ENCODE measurements at places on chromosomes 1 and 21.

GRCh38 chr1:95407131-95407885 is 173.3 kb downstream of the RWDD3 start:
- no peak for DNase-seq

GRCh38 chr1:99728494-99729235 is 37.8 kb downstream of the FRRS1 start:
- no peak for DNase-seq

GRCh38 chr21:27636656-27637055 is 669.8 kb upstream of the ADAMTS5 start:
- no peak for DNase-seq

- peak; percentile 62 for DNase-seq
These were observed 55.5 kb downstream of the FOXO6 start for GRCh38 chr1:41416552-41417334.

DNA sequence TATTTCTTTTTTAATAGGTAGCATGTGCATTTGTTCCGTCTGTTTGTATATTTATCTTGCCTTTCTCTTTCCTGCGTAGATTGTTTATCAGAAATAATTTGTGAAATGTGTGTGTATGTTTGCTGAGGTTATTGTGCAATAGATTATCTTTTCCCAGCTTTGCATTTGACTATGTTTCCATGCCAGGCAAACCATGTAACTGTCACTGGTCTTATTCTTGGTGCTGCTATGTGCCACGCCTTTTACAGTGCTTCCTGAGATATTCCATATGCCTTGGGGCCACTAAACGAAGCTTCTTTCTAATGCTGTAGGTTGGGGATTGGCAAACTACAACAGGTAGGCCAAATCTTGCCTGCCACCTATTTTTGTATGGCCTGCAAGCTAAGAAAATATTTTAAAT is 598.8 kb downstream of the PLPP3 start:
- DNase-seq, result no peak

DNA sequence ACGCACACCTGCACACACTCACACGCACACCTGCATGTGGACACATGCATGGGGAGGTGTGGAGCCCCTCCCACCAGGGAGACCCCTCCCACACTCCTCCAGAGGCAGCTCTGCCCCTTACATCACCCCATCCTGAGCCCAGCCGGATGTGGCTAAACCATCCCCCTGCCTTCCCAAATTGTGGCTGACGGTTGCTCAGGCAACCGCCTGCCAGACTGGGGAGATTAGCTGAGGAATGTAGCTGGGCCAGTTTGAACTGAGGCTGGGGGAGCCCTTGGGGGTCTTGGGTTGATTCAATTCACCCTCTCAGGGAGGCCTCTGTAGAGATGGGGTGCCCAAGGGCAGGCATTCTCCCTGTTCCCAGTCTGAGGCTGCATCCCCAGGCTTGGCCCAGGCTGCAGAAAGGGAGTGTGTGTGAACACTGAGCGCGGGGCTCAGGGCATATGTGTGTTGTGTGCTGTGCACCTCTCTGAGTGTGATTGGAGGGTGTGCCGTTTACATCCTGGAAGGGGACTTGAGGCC is 12.9 kb downstream of the PTPRU start:
- no peak for DNase-seq

- DNase-seq, result no peak
These were observed 20.8 kb downstream of the PKP1 start for GRCh38 chr1:201304126-201304525.

DNA sequence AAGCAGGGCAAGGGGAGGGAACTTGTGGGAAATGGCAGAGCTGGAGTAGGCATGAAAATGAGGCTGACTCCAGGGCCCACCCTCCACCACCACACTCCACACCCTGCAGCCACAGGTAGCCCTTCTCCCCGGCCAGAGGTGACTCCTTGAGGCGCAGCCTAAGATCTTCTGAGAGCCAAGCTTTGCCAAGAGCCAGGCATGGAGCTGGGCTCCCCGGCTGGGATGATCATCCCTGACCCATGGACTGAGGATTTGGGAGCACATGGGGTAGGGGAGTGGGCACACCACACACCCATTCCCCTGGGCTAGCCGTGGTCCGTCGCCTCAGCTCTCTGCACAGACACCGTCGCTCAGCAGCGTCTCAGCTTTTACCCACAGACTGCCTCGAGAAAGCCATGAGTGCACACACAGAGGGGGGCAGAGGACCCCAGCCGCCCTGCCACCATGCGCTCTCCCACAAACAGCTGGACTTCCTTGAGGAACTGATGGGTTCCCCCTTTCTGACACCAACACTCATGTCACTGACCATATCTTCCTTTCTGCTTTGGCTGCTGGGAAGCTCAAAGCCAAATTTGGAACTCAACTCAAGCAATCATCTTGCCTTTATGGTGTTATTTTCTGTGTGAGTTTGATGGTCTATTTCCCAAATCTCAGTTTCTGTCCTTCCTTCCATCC is 123.6 kb upstream of the RUNX3 start:
- DNase-seq, result no peak

- DNase-seq, result no peak
These were observed 2.8 kb downstream of the SELL start for GRCh38 chr1:169708647-169709046.

GRCh38 chr21:38178653-38179470 is 77.9 kb upstream of the KCNJ15 start:
- DNase-seq, result no peak

- DNase-seq, result peak; percentile 63
These were observed 8.1 kb downstream of the LRRC53 start for GRCh38 chr1:74504125-74504932.

DNA sequence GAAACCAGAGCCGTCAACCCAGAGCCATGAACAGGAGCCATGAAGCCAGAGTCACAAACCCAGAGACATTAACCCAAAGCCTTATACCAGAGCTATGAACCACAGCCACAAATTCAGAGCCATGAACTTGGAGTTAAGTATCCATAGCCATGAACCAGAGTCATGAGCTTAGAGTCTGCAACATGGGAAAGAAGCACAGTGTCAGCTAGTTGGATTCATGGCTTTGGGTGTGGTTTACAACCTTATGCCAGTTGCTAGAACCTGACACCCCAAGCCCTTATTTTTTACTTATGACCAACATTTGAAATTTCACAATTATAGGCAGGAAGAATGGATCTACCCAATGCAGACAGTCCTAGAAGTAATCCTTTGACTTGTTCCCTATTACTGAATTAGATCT is 128.9 kb upstream of the FAM78B start:
- DNase-seq, result no peak

DNA sequence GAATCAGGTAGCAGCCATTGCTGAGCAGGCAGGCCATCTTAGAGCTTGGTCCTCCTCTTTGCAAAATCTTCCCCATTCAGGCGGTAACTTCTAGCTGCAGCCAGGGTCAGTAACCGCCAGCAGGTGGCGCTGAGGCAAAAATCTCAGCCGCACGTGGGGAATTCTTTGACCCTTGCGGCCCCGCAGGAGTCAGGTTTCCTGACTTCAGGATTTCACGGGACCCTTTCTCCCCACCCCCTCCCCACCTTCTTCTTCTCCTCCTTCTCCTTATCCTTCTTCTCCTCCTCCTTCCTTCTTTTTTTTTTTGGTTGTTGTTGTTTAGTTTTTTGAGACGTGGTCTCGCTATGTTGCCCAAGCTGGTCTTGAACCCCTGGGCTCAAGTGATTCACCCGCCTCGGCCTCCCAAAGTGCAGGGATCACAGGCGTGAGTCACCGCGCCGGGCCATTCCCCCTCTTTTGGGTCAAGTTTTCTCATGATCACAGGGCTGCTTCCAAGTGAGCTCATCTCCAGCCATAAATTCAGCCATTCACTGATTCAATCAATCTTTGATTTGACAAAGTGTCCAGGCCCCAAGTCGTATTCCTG is 33.4 kb upstream of the TENT5B start:
- peak; percentile 85 for DNase-seq

DNA sequence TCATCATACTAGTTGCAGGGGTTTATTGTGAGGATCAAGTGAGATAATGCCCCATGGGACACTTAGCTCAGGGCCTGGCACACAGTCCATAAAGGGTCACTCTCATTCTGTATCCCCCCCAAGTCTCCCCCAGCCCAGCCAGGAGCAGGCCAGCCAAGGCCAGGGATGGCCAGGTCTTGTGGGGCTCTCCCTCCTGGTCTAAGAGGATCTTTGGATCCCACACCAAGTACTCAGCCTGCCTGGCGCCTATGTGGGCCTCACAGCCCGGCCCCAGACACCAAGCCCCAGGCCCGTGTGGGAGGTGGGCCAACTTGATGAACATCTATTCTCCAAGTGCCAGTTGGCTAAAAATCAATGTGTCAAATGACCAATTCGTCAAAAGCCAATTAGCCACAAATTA is 117.8 kb downstream of the GLIS1 start:
- DNase-seq, result no peak

- DNase-seq, result peak; percentile 30
These were observed 90.6 kb downstream of the SGIP1 start for GRCh38 chr1:66624412-66625060.

GRCh38 chr1:109762039-109762585 is 1.6 kb downstream of the EPS8L3 start:
- DNase-seq, result no peak

DNA sequence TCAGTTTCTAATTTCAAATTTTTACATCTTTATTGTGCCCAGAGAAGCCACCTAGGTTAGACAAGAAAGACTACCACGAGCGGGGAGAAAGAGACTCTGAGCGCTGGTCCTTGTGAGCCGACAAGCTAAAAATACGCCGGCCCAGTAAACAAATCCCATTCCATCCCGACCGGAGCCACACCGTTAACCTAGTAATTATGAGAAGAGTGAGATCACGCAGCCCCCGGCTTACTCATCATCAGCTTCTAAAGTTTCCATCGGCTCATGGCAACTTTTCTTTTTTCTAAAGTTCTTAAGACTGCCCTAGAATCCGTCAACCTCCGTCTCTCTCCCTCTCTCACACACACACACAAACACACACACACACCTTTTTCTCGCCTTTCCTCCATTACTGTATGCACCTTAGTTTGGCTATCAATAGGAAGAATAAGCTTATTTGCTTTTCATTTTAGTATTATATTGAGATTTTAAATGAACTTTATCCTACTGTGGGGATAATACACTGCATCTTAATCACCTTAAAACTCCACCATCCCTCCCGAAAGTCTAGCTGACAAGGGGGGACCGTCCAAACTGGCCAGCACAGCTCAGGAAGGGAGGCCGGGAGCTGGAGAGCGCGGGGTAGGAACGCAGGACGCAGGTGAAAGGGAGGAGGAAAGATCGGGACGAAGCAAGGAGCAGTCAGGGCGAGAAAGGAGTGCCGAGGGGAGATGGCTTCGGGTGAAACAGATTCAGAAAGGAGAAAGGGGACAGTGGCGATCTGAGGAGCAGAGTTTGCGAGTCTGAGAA is 728 bp downstream of the OTUD7B start:
- DNase-seq, result peak; percentile 81

- no peak for DNase-seq
These were observed 55.5 kb downstream of the TRABD2B start for GRCh38 chr1:47941609-47942239.

DNA sequence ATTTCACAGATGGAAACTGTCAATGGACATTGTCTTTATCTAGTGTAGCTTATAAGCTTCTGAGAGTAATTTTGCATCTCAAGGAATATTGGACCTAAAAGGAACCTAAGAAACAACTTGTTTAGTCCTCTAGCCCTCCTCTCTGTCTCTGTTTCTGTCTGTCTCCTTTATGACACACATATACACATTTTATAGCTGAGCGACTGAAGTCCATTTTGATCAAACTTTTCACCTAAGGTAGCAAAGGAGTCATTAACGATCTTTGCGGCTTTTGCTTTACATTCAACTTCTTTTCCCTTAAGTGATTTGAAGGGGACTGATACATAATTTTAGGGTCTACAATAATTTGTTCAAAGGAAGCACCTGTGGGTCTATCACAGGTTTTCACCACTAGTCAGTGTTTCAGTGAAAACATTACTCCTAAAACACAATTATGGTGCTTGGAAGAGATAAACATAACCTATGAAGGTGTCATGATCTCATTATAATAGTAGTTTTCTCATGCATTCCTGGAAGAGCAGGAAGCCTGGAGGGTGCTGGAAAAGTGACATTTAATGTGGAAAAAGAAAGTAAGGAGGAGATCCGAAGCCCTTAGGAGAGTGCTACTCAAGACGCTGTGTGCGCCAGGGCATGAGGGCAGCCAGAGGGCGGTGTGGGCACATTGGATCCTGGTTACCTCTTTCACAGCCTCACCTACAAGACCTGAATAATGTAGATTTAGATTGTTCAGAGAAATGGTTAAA is 248.6 kb downstream of the DNM3 start:
- no peak for DNase-seq

DNA sequence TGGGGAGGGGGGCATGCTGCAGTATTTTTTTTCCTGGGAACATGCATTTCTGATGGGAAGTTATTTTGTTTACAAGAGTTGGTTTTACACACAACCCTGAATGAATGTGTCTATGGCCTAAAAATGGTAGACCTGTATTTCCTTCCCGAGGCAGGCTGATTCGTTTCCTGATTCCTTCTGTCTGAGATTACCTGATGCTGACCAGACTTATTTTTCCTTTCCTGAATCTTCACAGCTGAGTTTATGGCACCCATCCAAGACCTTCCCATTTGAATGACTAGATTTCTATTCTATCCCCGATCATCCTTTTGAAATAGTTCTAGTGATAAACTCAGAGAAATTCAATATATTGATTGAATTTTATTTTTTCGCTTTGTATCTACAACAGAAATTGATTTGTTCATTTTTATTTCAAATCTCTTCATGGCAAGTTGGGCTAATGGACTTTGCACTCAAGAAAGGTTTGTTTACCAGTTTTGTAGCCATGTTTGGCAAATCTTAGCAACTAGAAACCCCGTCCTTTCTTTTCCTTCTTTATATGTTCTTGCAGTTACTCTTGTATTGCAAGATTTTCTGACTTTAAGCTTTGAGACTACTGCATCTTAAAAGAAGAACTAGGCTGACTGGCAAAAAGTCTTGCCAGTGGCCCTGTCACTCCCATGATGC is 15.9 kb upstream of the PLEKHM2 start:
- no peak for DNase-seq

GRCh38 chr1:224767031-224767430 is 150.9 kb downstream of the CNIH3 start:
- DNase-seq, result no peak

GRCh38 chr1:37410105-37410504 is 64.3 kb upstream of the ZC3H12A start:
- DNase-seq, result no peak

GRCh38 chr1:91066538-91066937 is 44.7 kb upstream of the ZNF644 start:
- no peak for DNase-seq
